ENCODE measurements at places on chromosomes 11 and 22.

- no peak for DNase-seq
Observed at GRCh38 chr22:19890502-19891316, 36.0 kb upstream of the GNB1L start.

GRCh38 chr11:41954034-41954433, 494.6 kb upstream of the LRRC4C start:
- DNase-seq = no peak

DNA sequence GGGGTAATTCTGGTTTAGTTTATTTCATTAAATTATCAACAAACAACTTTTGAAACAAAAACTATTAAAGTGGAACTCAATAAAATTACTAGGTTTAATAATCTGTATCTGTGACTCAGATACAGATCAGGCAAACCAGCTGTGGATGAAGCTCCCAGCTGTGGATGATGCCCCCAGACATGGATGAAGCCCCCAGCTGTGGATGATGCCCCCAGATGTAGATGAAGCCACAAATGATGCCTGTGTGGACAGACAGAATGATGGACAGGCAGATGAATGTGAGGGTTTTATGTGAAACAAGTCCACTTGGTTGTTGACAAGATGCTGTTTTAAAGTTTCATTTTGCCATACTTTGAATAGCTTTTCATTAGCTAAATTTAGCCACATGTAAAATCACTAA, 5.8 kb upstream of the ZNF74 start:
- DNase-seq = no peak

- DNase-seq = no peak
Observed at GRCh38 chr11:11501546-11502262, 120.1 kb downstream of the GALNT18 start.

- no peak for DNase-seq
Observed at GRCh38 chr22:35509960-35510359, 30.7 kb upstream of the RASD2 start.

DNA sequence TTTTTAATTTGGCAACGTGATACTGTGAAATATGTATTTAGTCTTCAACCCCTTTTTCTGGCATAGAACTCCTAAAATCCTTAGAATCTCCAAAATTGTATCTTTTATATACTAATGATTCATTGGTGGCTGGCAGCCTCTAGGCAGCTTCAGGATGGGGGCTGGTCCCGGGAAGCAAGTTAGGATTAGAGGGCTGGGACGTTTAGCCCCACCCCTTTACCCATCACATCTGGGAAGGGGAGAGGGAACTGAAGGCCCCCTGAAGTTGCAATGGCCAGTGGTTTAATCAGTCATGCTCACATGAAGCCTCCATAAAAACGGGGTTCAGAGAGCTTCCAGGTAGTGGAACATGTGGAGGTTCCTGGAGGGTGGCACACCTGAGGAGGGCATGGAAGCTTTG, 7.1 kb downstream of the IL17RA start:
- DNase-seq = no peak

DNA sequence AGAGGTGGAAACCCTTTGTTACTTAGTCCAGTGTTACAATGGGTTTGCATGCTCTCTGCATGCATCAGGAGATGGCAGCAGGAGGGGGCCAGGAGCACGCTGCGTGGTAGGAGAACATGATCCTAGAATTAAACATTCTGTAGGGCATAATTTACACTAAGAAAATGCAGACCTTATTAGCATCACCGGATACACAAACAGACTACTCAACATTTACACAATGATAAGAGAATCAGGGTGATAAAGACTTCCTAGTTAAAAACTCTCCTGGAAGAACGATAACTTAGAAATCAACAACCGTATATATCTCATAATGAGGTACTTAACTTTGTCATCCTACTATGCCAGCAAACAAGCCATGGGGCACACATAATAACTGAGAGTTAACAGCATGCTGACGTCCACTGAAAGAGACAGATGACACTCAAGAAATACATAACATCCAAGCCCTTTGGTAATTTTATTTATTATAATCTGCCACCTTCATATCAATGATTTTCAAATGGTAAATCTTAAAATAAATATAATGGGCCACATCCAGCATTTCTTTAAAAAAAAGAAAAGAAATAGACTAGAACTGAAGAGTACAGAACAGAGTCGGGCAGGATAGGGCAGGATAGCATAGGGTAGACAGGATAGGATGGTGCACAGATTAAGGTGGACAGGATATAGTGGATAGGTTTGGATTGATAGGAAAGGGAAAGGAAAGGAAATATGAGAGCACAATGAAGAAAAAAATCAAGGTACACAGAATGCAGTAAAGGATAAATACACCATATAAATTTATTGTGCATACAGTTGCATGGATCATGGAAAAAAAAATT, 27.5 kb downstream of the CADM1 start:
- no peak for DNase-seq

GRCh38 chr22:33180356-33180755, 122.2 kb upstream of the SYN3 start:
- no peak for DNase-seq

DNA sequence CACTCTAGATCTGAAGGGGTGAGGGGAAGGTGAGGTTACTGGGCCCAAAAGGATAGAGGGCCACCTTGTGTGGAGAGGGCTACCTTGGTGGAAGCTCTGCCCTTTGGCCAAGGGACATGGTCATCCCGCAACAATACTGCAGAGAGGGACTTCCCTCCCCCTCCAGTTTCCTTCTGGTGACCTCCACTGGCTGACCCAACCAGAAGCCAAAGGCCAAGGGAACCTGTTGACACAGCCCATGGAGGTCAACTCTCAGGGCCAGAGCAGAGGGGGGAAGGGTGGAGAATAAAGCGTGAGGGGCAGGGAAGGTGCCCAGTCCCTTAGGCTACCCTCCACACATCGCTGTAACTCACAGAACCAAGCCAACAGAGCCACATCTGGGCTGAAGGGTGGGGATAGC, 15.0 kb upstream of the RHOD start:
- DNase-seq = no peak

GRCh38 chr22:16914006-16914405, 88.8 kb upstream of the XKR3 start:
- no peak for DNase-seq

DNA sequence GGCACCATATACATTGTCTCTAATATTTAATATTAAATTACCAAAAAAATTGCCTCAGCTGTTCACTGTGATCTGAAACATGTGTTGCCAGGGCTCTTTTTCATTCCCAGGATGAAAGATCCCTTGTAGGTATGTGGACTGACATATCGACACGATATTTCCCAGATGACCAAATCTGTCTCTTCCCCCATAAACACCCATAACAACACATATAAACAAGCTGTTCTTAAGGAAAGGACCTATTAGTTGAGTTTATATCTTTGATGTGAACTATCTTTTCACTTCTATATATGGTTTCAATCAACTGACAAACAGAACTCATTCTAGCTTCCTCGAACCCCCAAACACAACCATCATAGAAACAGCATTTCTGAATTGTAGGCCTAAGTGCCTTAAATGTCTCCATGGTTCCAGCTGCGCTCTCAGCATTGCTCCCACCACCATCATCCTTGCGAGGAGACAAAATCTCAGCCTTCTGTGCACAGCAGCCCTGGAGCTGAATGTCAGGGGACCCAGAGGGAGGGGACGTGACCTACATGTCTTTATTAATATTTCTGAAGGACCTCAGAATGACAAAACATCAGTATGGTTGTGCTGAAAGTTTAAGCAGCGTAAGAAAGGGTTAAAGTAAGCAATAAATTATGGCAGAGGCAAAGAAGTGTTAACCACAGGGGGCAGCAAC, 67.0 kb downstream of the ETS1 start:
- DNase-seq = no peak

GRCh38 chr11:134385774-134386565, 26.1 kb downstream of the B3GAT1 start:
- no peak for DNase-seq

DNA sequence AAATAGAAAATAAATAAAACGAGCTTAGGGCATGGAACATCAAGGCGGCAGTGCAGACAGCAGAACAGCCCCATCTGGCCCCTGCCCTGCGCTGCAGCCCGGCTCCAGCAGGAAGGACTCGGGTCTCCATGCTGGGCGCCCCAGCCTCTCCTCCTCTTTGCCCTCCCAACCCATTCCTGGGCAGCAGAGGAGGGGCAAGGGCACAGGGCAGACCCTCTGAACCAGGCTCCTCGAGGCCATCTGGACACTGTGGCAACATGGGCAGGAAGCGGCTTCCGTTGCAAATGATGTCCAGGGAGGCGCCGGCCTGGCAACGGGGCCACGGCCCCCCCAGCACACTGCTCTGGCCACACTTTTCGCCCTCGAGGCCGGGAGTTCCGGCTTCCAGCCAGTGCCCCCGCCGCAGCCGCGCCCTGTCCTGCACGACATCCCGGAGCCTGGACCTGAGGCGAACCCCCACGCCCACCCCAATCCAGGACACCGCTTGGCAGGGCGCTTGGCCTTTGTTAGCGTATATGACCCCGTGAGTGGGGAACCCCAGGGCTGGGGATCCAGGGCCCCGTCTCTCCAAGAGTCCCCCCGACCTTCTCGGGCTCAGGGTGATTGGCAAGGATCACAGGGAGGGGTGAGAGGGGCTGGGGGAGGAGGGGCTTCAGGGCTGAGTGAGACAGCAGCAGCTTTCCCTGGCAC, 192.1 kb downstream of the IGLL1 start:
- no peak for DNase-seq

DNA sequence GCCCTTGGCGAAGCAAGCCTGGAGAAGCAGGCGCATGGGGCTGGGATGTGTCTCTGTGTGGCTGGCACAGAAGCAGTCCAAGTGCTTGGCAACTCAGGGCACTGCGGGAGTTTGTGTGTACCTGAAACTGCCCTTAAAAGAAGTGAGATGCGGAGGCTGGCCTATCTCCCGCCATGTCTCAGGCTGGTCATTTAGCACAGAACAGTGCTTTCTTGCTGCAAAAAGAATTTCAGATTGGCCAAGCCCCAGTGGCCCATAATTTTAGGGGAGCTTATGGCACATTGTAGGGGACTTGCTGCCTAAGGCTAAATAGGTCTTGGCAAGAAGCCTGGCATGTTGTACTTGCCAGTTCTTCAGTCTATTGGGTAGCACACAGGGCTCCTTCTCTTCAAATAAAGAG, 16.4 kb downstream of the EHF start:
- DNase-seq = no peak

DNA sequence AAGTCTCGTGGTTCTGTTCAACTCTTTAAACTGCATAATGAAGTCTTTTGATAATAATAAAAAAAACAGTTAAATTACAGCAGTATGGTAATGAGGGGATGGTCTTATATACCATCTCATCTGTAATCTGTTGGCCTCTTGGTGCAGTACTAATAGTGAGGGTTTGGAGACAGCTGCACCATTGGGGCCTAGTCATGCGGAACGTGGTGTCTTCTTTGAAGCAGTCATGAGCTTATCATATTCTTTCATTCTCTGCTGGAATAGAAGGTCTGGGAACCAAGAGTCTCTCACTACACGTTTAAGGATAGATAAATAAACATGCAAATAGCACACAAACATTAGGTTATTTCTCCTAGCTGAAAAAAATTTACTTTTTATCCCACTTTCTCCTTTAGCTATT, 40.9 kb upstream of the OR9Q1 start:
- no peak for DNase-seq

GRCh38 chr22:20605328-20605727, 97.9 kb downstream of the MED15 start:
- DNase-seq = no peak

GRCh38 chr11:7605186-7605943, 67.9 kb downstream of the CYB5R2 start:
- no peak for DNase-seq

- DNase-seq = peak; percentile 53
Observed at GRCh38 chr11:47928426-47928825, 51.9 kb upstream of the PTPRJ start.

- no peak for DNase-seq
Observed at GRCh38 chr11:105033781-105034180, 1.2 kb downstream of the CASP1 start.

- no peak for DNase-seq
Observed at GRCh38 chr22:41171996-41172395, 33.1 kb upstream of the L3MBTL2 start.

- no peak for DNase-seq
Observed at GRCh38 chr22:44545773-44546172, 47.7 kb upstream of the RTL6 start.

DNA sequence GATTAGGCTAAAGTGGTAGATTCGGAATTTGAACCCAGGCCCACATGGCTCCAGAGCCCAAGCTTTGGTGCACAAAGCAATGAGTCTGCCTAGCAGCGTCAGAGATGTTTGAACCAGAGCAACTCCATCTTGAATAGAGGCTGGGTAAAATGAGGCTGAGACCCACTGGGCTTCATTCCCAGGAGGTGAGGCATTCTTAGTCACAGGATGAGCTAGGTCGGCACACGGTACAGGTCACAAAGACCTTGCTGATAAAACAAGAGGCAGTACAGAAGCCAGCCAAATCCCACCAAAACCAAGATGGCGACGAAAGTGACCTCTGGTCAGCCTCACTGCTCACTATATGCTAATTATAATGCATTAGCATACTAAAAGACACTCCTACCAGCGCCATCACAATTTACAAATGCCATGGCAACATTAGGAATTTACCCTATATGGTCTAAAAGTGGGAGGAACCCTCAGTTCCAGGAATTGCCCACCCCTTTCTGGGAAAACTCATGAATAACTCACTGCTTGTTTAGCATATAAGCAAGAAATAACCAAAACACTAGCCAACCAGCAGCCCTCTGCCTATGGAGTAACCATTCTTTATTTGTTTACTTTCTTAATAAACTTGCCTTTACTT, 40.3 kb upstream of the DAGLA start:
- no peak for DNase-seq

DNA sequence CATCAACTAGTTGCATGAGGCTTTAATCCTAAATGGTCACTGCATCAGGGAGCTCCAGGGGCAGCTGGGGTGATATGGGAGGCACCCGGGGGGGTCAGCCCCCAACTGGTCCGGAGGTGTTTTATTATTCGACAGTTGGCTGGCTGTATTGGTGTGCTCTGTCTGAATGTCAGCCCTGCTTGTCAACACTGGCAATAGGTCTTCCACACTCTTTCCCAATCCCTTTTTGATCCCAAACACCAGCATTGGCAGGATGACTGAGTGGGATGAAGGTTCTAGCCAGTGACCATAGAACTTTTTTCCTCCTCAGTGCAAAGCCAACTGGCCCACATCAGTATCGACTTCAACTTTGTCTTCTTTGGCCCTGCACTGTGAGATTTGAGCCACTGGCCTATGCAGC, 8.9 kb upstream of the LDLRAD3 start:
- no peak for DNase-seq

DNA sequence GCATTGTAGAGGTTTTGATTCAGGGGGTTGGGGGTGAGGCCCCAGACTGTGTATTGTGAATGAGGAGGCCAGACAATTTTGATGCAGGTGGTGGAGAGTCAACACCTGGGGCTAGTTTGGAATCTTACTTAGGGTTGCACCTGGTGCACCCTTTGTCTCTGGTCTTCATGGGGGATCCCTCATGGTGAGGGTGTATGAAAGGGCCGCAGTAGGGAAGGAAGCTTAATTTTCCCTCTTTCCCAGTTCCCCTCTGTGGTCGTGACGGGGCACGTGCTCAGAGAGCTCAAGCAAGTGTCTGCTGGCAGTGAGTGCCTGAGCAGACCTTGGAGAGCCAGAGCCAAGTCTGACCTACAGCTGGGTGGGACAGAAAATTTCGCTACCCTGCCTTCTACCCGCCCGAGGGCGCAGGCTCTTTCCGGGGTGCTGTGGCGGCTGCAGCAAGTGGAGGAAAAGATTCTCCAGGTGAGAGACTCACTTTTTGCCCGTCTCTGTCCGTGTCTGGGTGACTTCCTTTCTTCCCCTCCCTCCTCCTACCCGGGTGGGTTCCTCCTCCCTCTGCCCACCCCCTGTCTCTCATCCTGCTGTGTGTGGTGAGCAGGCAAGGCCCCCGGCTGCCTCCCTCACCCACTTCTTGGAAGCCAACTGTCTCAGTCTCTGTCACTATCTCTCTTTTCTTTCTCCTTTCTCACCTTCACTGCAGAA, 131.7 kb downstream of the MICAL2 start:
- DNase-seq = no peak

- no peak for DNase-seq
Observed at GRCh38 chr11:45031912-45032519, 81.3 kb upstream of the TP53I11 start.

Measured in SIG-M5 (cell line).